ENCODE measurements at places on chromosomes 3 and 15.

DNA sequence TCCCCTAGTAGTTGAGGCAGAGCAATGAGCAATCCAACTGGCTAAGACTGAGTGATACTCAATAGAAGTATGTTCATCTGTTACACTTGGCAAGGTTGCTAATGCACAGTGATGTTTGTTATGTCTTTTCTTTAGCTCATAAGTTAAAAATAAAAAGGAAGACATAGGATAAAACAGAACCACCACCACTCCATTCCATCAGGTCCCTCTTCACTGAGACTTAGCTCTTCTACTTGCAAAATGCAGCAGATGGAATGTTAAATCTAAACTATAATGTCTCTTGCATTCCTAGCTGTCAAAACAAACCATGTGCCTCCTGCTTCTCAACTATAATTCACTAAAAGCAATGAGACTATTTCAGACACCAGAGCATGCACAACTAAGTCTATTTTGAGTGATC, 265.6 kb upstream of the UBE2E2 start:
- no peak for DNase-seq

DNA sequence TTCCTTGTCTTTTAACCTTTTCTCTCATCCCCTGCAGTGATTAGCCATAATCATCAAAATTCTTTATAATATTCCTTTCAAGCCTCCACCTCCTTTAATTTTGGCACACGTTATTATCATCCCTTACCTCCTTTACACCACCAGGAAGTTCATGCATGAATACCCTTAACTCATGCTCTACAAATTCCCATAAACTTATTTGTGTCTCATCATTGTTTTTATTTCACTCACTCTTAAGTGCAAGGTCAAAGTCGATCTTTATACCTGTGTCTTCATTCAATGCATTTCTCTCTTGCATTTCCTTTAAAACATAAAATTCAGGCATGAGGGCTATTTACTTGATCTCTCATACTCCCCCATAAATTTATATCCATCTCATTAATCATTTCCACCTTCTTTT, 1064.6 kb upstream of the CADM2 start:
- no peak for DNase-seq

GRCh38 chr15:70605606-70606410, 157.6 kb downstream of the UACA start:
- DNase-seq: no peak

DNA sequence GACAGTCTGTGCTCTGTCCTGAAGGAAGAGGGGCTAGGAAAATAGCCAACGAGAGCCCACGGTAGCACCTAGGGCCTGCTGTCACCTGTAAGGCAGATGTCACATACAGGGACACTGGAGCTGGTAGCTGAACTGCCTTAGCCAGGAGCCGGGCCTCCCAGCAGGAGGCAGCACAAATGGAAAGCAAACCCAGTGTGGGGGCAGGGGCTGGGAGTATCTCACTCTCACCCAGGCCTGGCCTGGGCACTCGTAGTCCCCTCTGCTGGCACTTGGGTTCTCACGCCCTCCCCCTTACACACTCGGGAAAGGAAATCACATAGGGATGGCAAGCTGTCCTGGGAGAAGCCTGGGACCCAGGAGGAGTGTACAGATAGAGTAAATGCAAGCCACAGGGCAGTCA, 173.1 kb upstream of the CHRNA7 start:
- no peak for DNase-seq

DNA sequence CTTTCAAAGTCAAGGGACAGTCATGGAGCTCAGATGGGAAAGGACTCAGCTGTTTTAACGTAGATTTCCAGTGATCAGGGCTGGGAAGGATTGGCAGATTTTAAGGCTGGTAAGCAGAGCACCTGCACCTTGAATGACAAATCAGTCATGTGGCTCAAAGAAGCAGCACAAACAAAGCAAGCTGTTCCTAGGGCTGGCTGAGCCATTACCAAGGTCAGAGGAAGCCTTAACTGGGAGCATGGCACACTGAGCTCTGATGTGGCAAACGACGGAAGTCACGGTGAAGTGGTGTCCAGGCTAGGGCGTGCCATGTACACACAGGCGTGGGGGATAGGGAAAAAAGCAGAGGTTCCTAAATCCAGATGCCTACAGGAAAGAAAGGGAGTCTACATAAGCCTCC, 84.6 kb upstream of the PFN2 start:
- no peak for DNase-seq

DNA sequence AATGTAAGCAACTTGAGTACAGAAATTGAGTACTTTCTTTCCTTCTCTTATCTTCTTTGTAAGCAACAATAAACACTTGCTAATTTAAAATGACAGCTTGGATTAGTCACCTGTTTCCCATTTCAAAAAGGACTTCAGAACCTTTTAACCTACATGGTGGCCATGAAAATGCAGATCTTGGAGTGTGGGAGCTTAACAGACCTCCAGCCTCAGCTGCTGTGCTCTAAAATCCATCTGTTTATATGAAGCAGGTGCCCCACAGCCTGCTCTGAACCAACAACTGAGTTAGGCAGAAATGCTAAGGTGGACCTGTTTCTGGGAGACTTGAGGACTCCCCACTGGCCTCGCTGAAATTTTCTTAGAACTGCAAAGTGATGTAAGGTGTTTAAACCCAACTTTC, 91.1 kb upstream of the TNIK start:
- DNase-seq: no peak

GRCh38 chr15:36850864-36851263, 249.5 kb downstream of the MEIS2 start:
- no peak for DNase-seq
